ENCODE measurements at places on chromosomes 12 and 14.

GRCh38 chr14:106841701-106842100 is 1315.3 kb downstream of the TMEM121 start:
- no peak for DNase-seq

DNA sequence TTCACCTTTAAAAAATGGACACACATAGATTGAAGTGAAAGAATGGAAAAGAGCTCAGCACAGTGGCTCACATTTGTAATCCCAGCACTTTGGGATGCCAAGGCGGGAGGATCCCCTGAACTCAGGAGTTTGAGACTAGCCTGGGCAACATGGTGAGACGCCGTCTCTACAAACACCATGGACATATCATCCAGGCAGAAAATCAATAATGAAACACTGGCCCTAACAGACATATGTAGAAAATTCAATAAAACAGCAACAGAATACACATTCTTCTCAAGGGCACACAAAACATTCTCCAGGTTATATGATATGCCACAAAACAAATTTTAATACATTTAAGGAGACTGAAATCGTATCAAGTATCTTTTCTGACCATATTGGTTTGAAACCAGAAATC is 7.4 kb downstream of the WASHC3 start:
- DNase-seq = no peak

- DNase-seq = peak; percentile 22
Observed at GRCh38 chr14:69242311-69243224, 17.4 kb upstream of the GALNT16 start.

DNA sequence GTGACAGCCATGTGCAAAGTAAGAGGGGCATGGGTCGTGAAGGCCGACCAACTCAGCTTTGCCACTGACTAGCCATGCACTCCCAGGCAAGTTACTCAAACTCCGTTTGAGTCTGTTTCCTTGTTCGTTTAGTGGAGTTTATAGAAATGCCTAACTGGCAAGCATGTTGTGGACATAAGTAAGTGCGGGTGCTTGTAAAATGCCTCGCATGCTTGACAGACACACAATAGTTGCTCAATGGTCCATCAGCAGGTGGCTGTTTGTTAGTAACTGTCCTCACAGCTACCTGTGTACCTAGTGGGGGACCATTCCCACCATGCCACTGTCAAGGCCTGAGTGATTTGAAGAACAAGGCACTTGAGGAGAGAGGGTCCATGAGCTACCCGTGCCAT is 338.3 kb downstream of the DPF3 start:
- DNase-seq = no peak

DNA sequence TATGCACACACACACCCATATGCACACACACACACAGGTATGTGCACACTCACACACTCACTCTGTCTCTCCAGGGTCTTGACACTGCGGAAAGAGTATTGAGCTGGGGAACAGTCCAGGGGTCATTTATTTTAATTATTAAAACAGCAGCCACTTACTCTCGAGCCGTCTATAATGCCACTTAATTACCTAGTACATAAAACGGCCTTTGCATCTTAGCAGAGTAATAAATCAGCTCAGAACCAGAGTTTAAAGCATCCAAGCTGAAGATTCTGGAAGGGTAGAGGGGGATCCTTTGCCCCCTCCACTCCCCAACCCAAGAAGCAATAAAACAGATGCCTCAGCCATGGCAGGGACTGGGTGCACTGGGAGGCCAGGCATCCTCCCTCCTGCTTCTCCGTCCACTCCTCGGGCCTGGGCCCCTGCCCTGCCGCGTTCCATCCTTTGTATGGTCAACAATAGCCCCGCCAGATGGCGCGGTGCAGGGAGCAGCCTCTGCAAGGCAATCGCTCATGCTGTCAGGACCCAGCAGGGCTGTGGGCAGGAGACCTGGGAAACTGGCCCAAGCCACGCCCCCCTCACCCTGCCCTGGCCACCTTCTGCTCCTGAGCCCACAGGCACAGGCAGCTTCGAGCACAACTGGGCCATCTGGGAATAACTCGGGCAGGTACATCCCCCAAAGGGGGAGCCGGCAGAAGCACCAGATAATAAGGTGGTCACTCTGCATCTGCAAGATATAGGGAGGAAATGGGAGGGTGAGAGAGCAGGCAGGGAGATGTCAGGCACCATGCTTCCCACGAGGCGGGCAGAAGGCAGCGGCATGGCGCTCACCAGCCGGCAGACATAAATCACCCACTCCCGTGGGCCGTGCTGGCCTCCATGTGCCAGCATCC is 40.9 kb downstream of the CCDC85C start:
- DNase-seq = peak; percentile 64

DNA sequence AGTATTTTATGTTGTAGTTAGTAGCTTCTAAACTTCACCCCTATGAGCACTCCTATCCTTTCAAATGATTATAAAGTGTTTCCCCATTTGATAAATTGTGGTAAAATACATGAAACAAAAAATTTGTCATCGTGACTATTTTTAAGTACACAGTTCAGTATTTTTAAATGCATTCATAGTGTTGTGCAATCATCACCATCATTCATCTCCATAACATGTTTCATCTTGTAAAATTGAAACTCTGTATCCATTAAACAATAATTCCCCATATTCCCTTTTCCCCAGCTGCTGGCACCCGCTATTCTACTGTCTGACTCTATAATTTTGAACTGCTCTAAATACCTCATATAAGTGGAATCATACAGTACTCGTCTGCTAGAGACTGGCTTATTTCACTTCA is 52.5 kb downstream of the ATP23 start:
- no peak for DNase-seq

- peak; percentile 22 for DNase-seq
Observed at GRCh38 chr14:97177016-97177415, 379.8 kb downstream of the VRK1 start.

- no peak for DNase-seq
Observed at GRCh38 chr12:116454950-116455447, 104.2 kb upstream of the MAP1LC3B2 start.

DNA sequence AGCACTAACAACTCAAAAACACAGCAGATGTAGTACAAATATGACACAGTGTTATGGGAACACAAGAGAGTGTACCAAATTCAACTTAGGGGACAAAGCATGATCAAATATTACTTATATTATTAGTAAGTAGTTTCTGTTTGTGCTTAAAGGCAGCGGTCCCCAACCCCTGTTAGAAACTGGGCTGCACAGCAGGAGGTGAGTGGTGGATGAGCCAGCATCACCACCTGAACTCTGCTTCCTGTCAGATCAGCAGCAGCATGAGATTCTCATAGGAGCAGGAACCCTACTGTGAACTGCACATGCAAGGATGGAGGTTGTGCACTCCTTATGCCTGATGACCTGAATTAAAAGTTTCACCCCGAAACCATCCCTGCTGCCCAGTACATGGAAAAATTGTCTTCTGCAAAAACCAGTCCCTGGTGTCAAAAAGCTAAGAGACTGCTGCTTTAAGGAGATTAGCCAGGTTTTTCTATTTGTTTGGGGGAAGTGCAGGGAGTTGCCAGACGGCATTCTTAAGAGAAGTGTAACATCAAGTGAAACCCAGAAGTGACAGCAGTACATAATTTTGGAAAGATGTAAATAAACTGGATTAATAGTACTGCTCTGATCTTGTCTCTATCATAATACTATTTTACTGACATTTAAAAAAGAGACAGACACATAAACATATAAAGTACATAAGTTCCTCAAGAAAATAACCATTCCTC is 26.7 kb downstream of the GTF2A1 start:
- DNase-seq = no peak

- no peak for DNase-seq
Observed at GRCh38 chr14:104085032-104085888, at the start of gene ASPG. ASPG (plus strand) TSS chr14:104085700; CDS start chr14:104085771, 71 bp downstream.

DNA sequence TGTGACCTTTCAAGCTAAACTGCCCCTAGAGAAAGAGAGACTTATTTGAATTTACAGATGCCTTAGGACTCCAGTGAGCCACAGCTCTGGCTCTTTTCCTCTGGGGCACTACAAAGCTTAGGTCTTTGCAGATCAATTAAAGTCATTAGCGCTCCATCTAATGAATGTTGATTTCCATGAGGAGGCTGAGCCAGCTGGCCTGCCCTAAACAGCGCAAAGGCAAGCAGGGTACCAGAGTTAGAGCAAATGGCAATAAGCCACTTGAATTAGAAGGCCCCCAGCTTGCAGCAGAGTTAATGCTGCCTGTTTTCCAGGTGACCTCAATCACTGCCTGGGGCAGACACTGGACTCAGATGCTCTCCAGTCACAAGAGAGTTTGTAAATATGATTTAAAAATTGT is 695.3 kb downstream of the DIO2 start:
- peak; percentile 38 for DNase-seq

DNA sequence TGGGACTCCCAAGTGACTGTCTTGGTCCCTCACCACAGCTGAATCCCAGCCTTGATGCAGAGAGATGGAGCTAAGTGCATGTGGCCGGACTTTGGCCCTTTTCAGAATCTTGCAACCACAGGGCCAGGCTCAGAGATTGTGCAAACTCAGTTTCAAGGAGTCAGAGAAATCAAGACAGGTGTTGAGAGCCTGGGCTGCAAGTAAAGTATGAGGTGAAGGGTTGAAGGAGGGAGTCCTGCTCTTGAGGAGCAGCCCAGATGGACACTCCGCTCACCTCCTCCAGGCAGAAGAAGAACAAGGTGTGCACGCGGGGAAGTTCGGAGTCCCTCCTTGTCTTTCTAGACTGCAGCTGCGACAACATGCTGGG is 6.3 kb upstream of the BMP4 start:
- no peak for DNase-seq

DNA sequence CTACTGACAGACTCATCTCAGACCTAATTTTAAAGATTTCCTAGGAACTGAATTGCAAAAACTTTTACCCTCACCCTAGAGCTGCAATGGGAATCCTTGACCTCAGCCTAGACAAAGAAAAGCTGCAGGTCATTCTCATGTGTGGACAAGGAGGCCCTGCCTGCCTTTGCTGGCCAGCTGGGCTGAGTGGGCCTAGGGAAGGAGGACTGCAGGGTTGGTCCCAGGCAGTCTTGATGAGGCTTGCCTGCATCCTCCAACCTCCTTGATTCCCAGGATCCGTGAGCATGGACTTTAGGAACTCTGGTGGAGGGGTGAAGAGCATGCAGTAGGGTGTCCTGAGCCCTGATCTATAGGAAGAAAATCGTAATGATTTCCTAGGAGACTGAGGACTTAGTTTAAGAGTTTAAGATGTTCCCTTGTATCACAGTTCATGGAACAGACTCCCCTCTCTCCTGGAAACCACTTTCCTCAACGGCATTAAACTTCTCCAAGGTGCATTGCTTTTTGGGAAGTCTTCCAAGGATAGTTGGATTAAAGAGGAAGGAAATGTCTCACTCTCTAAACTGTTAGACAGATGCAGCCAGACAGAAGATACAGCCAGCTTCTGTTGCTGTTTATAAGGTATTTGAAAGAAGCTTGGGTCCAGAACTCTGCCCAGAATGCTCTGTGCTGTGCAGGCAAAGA is 55.4 kb upstream of the DDX11 start:
- no peak for DNase-seq

DNA sequence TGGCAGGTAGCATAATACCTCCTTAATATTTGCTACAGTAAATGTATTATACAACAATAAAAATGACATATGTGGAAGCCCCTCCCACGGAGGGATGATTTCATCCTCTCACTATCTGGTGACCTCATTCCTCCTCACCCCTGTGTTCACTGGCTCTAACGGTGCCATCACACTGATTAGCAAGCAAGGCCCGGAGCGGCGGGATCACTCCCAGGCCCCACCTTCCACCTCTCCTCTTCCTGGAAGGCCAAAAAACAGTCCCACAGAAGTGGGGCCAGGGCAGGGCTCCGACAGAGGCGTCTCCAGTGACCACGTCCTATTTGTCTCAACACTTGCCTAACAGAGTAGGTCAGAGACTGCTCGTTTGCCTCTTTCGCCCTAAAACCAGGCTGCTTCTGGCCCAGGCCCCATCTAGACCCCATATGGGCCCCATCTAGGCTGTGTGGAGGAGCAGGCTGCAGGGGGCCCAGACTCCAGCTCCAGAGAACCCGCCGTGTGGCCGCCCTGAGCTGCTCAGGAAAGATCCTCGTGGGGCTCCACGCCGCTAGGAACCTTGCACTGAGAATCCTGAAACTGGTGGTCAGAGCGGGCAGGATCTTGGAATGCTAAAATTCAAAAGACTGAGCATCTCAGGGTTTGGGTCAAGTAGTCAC is 3.7 kb downstream of the SELPLG start:
- no peak for DNase-seq

Measured in NCI-H1417 treated with DMSO at 0.1 percent for 48 hours (cell line).